ENCODE measurements at places on chromosomes 6 and 20. TPM values are rescaled to one million over a fixed set of nuclear protein-coding genes. Genes with fewer than 3 reads are reported as not detected.

DNA sequence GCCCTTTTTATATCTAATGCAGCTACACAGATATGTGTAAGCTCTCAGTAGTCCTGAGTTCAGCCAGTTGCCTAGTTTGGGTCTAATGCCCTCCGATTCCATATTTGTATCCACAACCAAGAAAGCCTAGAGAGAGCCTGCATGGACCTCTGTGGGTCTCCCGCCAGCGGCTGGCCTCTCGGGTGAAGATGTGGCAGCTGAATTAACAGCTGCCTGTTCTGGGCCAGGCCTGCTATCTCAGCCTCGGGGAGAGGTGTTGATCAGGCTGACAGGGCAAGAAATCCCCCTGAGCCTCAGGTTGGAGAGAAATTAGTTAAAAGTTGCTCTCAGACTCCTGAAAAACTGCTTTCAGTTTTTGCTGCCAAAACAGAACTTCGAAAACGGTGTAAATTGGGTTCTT lies 19.8 kb downstream of the PTK7 start:
- peak overlapping the region; percentile 8 for H3K4me3 ChIP-seq
- H3K36me3 ChIP-seq, result no peaks in the 10 kb centered on the region
- H3K27me3 ChIP-seq, result no peaks in the 10 kb centered on the region
- no peak for DNase-seq

The ESR1 gene
- total RNA-seq, result 1.3 TPM

GRCh38 chr6:22231616-22232015 lies 65.2 kb downstream of the PRL start:
- no peak for DNase-seq
- H3K36me3 ChIP-seq, result peaks cover 14% of the 10 kb centered on the region
- no peaks in the 10 kb centered on the region for H3K27me3 ChIP-seq
- no peak overlapping the region for H3K27ac ChIP-seq
- H3K4me1 ChIP-seq, result peaks cover 5% of the 10 kb centered on the region

The MUCL3 gene
- 0.21 TPM for total RNA-seq

GRCh38 chr6:169343886-169344749 lies 90.5 kb upstream of the THBS2 start:
- H3K4me1 ChIP-seq, result no peaks in the 10 kb centered on the region
- H3K27me3 ChIP-seq, result no peaks in the 10 kb centered on the region
- DNase-seq, result no peak
- no peaks in the 10 kb centered on the region for H3K36me3 ChIP-seq
- no peak overlapping the region for H3K27ac ChIP-seq

The GABRR1 gene
- 0.24 TPM for total RNA-seq

DNA sequence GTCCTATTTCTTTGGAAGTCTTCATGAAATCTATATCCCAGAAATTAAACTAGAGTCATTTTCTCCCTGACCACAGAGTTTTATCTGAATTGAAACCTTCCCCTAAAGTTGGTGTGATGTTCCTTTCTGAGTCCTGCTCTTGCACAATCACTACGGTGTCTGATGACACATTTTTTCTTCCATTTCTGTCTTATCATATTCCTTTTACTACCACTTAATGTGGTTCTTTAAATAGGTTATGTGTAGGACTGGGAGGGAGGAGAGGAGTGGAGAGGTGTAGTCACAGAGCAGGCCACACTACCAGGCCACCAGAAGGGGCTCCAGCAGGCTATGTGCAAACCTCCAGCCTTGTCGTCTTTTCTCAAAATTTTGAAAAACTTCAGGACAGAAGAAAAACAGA lies 39.7 kb upstream of the ATXN1 start:
- no peaks in the 10 kb centered on the region for H3K36me3 ChIP-seq
- H3K4me1 ChIP-seq, result peaks cover 35% of the 10 kb centered on the region
- H3K27ac ChIP-seq, result no peak overlapping the region

GRCh38 chr6:131877999-131878789 lies 70.4 kb downstream of the ENPP1 start:
- H3K27me3 ChIP-seq, result no peaks in the 10 kb centered on the region
- no peak for DNase-seq
- H3K27ac ChIP-seq, result no peak overlapping the region
- no peak overlapping the region for H3K4me3 ChIP-seq

DNA sequence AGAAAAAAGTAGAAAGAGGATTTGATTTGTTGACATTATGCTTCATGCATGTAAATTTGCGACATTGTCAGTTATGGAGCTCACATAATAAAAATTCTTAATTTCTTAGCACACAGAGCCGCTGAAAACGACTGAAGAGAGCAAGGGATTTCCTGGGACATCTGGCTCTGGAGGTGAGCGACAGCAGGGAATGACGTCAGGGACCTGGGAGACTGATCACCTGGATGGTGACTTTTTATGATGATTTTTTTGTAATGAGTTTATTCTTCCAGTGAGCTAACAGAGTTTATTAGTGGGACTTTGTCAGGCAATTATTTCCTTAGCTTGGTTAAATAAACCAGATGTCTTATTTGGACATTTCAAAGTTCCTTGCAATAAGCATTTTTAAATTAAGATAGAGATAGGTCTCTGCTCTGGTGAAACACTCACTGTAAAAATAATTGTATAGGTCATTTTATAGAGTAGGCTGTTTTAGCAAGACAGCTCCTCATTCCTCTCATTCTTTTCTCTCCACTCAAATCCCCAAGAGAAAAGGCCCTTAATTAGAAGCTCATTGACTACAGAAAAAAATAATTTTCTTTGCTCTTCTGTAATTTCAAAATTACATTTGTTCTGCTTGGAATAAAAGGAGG lies 19.4 kb downstream of the TMEM200A start:
- H3K4me3 ChIP-seq, result no peak overlapping the region
- no peaks in the 10 kb centered on the region for H3K27me3 ChIP-seq
- H3K36me3 ChIP-seq, result peaks cover 2% of the 10 kb centered on the region
- DNase-seq, result no peak

DNA sequence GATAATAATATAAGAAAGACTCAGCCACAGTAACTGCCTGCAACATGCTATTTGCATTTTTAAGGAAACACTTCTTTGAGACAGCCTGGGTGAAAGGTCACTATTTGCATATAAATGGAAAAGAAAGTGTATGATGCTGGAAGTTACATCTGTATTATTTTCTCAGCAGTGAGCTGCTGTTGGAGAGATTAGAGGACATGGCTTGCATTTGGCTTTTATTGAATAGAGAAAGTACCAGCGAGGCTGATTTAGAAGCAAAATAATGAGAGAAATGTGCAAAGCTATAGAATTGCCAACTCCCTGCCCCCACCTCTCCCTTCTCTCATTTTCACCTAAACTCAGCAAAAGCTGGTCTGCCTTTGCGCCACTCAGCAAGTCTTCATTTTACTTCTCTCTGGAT lies 12.7 kb downstream of the MYT1 start:
- peak overlapping the region; percentile 49 for H3K4me3 ChIP-seq
- H3K36me3 ChIP-seq, result peaks cover 4% of the 10 kb centered on the region
- H3K4me1 ChIP-seq, result peaks cover 20% of the 10 kb centered on the region
- peaks cover 36% of the 10 kb centered on the region for H3K27me3 ChIP-seq
- peak overlapping the region; percentile 70 for H3K27ac ChIP-seq

- no peaks in the 10 kb centered on the region for H3K27me3 ChIP-seq
- peaks cover 70% of the 10 kb centered on the region for H3K4me1 ChIP-seq
- no peaks in the 10 kb centered on the region for H3K36me3 ChIP-seq
These were observed 130.6 kb downstream of the BCAS1 start for GRCh38 chr20:53939572-53940359.

The ISM1 gene
- 0.52 TPM for total RNA-seq

The ZBTB46 gene
- total RNA-seq, result 18.9 TPM

DNA sequence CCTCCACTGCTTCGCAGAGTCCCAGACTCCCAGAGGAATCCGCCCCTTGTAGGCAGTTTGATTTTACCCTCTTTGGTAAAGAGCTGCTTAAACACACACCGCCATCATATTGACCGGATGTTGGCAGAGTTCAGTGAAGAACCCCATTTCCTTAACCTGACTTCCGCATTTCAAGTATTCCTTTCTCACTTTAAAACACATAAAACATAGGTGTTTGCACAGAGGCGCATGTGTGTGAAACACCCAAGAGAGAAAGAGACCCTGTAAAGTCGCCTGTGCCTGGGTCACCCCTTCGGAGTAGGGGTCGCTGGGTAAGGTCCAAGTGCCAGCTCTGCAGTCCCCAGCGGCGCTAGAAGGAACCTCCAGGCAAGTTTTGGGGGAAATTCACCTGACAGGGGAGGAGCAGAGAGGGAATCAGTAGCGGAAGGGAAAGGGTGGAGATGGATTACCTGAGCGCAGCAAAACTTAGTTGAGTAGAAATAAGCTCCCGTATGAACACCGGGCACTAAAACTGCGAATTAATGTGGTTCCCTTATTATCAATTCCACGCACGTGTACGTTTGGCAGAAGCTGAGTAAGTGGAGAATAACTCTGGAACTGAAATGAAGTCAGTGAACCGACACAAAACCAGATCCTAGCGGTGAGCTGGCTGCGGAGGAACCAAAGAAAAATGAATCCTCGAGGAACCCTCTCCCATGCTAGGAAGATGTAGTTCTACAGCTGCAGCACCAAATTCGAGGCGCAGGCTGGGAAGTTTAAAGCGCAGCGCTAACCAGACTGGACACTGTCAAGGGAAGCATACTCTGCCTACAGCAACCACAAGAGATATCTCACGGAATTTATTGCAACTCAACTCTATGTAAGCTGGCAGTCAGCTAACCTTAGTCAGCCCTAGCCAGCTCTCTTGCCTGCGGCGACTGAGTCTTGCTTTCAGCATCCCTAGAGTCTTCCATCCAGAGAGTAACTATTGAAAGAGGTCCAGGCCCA lies 3.5 kb upstream of the HTR1B start:
- H3K4me3 ChIP-seq, result peak overlapping the region; percentile 93
- DNase-seq, result peak; percentile 45
- H3K36me3 ChIP-seq, result no peaks in the 10 kb centered on the region
- H3K4me1 ChIP-seq, result peaks cover 25% of the 10 kb centered on the region
- H3K27ac ChIP-seq, result no peak overlapping the region

- H3K27ac ChIP-seq, result no peak overlapping the region
- H3K4me1 ChIP-seq, result 0 out of 2 replicates have a peak, but pooled peaks cover 3% of the 10 kb centered on the region
- H3K36me3 ChIP-seq, result no peaks in the 10 kb centered on the region
- peaks cover 22% of the 10 kb centered on the region for H3K27me3 ChIP-seq
These were observed 17.4 kb upstream of the TCP11 start for GRCh38 chr6:35158520-35158919.

GRCh38 chr6:142714951-142715785 lies 229.8 kb downstream of the HIVEP2 start:
- no peak overlapping the region for H3K27ac ChIP-seq
- no peaks in the 10 kb centered on the region for H3K36me3 ChIP-seq
- no peak for DNase-seq
- no peak overlapping the region for H3K4me3 ChIP-seq
- peaks cover 15% of the 10 kb centered on the region for H3K4me1 ChIP-seq
- no peaks in the 10 kb centered on the region for H3K27me3 ChIP-seq

The NRSN1 gene
- not detected for total RNA-seq

DNA sequence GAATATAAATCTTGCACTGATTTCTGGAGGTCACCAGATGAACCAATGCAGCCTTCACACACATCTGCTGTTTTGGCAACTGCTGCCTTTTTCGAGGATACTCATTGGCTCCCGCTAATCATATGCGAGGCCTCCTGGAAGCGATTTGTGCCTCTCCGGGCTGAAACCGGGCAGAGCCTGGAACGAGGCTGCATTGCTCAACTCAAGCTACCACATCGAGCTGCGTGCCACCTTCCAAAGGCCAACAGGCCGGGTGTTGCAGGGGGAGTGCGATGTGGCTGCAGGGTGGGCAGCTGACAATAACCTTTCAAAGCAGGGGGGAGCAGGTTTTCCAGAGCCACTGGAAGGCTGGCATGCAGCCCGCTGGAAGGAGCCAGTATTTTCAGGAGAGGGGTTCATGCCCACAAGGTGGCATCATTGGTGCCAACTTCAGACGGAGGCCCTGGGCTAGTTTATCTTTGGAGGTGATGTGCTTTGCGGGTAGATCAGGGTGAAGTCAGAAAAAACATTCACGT lies 122.6 kb upstream of the IFNGR1 start:
- no peak overlapping the region for H3K27ac ChIP-seq
- no peak overlapping the region for H3K4me3 ChIP-seq
- no peaks in the 10 kb centered on the region for H3K36me3 ChIP-seq
- no peaks in the 10 kb centered on the region for H3K27me3 ChIP-seq

The FGD2 gene
- total RNA-seq, result 0.44 TPM

DNA sequence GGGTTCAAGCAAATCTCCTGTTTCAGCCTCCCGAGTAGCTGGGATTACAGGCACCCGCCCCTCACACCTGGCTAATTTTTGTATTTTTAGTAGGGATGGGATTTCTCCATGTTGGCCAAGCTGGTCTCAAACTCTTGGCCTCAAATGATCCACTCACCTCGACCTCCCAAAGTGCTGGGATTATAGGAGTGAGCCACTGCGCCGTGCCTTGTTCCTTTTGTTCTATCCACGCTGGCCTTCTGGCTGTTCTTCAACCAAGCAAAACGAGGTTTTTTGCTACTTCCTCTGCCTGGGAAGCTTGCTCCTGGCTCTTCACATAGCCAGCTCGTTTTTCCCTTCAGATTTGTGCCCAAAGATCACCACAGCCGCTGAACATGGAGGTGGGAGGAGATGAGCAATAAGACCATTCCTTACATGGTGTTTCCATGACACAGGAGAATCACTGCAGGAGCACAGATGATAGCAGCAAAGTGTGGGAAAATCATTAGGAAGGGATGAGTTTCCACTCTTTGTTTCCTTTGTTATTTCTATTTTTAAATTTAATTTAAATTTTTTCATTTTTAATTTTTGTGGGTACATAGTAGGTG lies 201.0 kb upstream of the ZNF217 start:
- H3K27ac ChIP-seq, result peak overlapping the region; percentile 35
- H3K4me1 ChIP-seq, result peaks cover 26% of the 10 kb centered on the region
- no peak for DNase-seq
- peaks cover 3% of the 10 kb centered on the region for H3K36me3 ChIP-seq
- no peak overlapping the region for H3K4me3 ChIP-seq

The ZNF512B gene
- total RNA-seq, result 19.9 TPM

- no peak overlapping the region for H3K27ac ChIP-seq
- H3K27me3 ChIP-seq, result peaks cover 8% of the 10 kb centered on the region
- no peak overlapping the region for H3K4me3 ChIP-seq
- peaks cover 9% of the 10 kb centered on the region for H3K4me1 ChIP-seq
These were observed 168.6 kb upstream of the GGTLC1 start for GRCh38 chr20:24157213-24157612.

Measured in WTC11 (cell line).